H7 (cell line): ENCODE measurements at places on chromosomes 13 and 19. TPM values are rescaled to one million over a fixed set of nuclear protein-coding genes. Genes with fewer than 3 reads are reported as not detected.
A peak's percentile ranks its signal among the peaks of the same experiment; 100 is the strongest.

ELSPBP1 gene
- not detected in 2 replicates for total RNA-seq

PNMA8A gene
- total RNA-seq = 17.4 and 23.9 TPM in 2 replicates

NUFIP1 gene
- total RNA-seq = 10.9 and 14.0 TPM in 2 replicates

- DNase-seq = peak; percentile 94
Observed at GRCh38 chr19:42254089-42254849, 659 bp downstream of the ERF start.

- DNase-seq = peak; percentile 98
Observed at GRCh38 chr19:49142866-49143335, 12.3 kb downstream of the HRC start.

- DNase-seq = no peak
Observed at GRCh38 chr13:23822252-23822824, 66.9 kb downstream of the MIPEP start.

DNA sequence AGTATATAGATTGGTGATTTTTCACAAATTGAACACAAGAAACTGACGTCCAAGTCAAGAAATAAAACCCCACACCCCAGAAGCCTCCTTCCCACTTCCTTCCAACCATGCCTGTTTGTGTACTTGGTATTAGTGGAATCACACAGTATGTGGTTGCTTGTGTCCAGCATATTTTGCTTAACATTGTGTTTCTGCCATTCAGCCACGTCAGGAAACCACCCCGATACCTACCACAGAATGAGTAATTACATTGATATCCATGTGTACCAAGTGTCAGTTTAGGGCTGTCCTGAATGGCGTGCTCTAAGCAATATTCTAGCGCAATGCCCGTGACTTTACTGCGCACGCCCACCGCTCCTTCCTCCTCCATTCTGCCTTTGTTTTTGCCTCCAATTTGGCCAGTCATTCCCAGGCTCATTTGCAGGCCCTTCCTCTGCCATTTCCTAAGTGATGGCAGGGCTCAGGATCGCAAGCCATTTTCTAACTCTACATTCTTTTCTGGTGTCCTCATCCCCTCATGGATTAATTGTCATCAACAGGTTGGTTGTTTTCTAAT, 25.9 kb upstream of the MPHOSPH8 start:
- DNase-seq = no peak

CYP4F3 gene
- total RNA-seq = not detected in 2 replicates

EDDM13 gene
- total RNA-seq = not detected in 2 replicates

LAIR1 gene
- 0.07 and 0.33 TPM in 2 replicates for total RNA-seq

URAD gene
- not detected in 2 replicates for total RNA-seq

GRCh38 chr19:19877724-19878123, 12.0 kb downstream of the ZNF253 start:
- DNase-seq = no peak

DNA sequence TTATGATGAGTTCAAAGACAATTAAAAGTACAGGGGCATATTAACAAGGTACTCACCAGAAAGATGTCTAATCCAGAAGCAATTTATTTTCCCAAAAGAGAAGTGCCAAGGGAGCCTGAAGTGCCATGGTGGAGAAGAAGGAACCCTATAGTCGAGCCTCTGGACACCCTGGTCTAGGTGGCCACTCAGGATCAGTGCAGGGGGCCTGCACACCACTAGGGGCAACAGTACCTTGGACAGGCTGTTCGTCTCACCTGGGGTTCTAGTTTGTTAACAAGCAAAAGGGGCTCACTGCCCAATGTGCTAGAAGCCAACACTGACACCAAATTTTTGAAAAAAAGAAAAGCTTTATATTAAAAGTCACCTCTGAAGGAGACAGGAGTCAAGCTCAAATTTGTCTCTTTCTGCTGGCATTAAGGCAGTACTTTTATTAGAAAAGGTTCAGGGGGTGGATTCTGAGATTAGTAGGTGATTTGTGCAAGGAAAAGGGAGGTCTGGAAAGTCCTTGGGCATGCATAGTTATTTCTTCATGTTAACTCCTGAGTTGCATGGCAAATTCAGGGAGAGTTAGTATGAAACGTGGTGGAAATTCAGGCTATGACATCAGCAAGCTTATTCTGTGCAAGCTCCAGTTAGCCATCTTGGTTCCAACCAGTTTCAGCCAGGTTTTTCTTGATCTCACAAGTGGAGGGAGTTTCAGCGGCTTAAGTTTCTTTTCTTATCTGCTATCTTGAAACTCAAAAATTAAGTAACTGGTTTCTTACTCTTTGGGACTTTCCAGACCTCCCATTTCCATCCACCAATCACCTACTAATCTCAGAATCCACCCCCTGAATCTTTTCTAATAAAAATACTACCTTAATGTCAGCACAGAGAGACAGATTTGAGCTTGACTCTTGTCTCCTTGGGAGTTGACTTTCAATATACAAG, 884 bp upstream of the CBY2 start:
- DNase-seq = peak; percentile 42

GRCh38 chr19:45597425-45598111, 4.4 kb downstream of the GPR4 start:
- peak; percentile 69 for DNase-seq

CKM gene
- not detected in 2 replicates for total RNA-seq

- DNase-seq = no peak
Observed at GRCh38 chr13:75906315-75906714, 270.2 kb downstream of the LMO7 start.

KHSRP gene
- total RNA-seq = 223 and 266 TPM in 2 replicates

DNA sequence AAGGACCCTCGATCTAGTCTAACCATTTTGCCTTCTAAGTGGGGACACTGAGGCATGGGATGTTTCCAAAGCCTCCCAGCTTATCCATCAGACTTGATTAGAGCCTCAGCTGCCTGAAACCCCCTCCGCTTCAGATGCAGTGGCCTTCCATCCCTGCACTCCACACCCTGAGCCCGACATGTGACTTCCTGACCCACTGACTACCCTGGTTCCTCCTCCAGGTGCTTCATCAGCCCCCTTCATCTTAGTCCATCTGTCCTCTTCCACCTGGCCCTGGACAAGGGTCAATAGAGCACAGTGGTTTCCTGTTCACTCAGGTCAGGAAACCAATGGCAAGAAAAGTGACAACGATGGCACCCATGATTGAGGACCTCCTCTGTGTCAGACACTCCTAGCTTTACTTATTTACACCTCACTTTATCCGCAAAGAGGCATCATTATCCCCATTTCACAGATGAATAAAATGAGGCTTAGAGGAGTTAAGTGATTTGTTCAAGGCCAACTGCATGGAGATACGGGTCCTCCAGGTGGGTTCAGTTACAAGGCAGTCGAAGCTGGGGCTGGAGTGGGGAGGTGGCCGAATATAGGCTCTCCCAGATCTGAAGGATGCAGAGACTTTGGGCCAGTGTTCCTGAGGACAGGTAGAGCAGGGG, 81.6 kb upstream of the TM9SF2 start:
- DNase-seq = no peak

DNA sequence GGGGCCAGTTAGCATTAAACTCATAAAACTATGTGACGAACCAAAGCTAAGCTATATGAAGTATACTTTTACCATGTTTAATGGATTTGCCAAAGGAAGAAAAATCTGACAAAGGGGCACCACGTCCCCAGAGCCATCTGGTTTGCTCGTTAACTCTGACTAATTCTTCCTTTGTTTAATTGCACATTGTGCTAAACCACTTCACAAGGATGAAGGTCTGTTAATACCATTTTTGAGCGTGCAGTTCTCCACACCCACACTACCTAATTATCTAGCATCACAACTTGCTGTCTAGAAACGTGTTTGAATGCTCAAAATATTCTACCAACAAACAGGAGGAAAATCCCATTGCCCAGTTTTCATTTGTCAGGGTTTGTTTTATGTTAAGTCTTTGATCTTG, 74.8 kb downstream of the COL4A1 start:
- no peak for DNase-seq

ZNF667 gene
- total RNA-seq = not detected in 2 replicates

PCDH17 gene
- 0.22 and 0.24 TPM in 2 replicates for total RNA-seq

- DNase-seq = no peak
Observed at GRCh38 chr13:30618186-30618929, 638 bp downstream of the USPL1 start.

DNA sequence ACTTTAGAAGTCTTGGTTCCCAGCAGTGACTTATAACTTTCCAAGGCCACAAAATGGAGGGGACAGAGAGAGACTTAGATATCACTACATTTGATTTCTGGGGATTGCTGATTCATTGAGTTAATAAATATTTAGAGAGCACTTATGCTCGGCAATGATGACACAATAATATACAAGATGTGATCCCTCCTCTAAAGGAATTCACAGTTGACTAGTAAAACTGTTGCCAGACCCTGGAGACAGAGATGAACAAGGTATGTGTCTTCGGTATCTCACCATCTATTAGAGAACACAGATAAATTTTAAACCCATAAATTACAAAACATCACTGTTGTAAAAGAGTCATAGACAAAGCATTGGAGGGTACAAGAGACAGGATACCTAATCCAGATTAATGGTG, 437.5 kb downstream of the FOXO1 start:
- no peak for DNase-seq

VPS36 gene
- total RNA-seq = 13.8 and 21.3 TPM in 2 replicates

LIN7B gene
- total RNA-seq = 2.2 and 4.1 TPM in 2 replicates

DNA sequence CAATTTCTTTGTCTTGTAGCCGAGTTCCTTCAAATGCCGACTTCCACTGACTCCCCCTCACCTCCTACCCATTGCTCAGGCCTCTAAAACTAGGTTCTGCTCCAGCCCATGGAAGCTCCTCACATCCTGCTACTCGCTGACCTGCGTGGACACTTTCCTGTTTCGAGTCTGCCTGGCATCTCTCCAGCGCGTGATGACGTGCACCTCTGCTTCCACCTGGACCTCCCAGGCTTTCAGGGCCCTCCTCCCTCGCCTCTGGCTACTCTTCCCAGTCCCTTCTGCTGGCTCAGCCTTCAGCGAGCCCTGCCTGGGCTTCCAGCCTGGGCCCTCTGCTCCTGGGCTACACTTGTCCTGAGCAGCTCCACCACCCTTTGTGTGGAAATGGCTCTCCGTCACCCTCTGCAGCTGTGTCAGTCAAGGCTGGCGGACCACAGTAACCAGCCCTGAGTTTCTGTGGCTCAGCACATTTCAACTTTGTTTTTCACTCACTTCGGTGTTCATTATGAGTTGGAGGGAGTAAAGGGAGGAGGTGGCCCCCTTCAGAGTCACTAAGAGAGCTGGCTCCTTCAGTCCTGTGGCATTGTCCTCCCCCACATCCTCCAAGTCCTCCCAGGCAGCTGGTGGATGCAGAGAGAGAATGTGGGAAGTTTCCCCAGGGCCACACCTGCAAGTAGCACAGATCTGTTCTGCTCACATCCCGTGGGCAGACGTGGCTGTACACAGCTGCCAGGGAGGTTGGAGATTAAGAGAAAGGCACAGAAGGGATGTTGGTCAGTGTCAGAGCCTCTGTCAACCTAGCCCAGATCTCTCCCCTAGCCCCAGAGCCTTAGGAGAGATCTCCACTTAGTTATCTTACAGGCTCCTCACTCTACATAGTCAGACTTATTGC, 49.4 kb downstream of the SERP2 start:
- DNase-seq = peak; percentile 26

GRCh38 chr13:88707646-88708045, 1036.5 kb downstream of the SLITRK5 start:
- no peak for DNase-seq

GRCh38 chr19:39342647-39343305, 555 bp downstream of the SAMD4B start:
- peak; percentile 62 for DNase-seq

GRCh38 chr19:48186015-48186414, 15.5 kb downstream of the ZSWIM9 start:
- DNase-seq = no peak

DNA sequence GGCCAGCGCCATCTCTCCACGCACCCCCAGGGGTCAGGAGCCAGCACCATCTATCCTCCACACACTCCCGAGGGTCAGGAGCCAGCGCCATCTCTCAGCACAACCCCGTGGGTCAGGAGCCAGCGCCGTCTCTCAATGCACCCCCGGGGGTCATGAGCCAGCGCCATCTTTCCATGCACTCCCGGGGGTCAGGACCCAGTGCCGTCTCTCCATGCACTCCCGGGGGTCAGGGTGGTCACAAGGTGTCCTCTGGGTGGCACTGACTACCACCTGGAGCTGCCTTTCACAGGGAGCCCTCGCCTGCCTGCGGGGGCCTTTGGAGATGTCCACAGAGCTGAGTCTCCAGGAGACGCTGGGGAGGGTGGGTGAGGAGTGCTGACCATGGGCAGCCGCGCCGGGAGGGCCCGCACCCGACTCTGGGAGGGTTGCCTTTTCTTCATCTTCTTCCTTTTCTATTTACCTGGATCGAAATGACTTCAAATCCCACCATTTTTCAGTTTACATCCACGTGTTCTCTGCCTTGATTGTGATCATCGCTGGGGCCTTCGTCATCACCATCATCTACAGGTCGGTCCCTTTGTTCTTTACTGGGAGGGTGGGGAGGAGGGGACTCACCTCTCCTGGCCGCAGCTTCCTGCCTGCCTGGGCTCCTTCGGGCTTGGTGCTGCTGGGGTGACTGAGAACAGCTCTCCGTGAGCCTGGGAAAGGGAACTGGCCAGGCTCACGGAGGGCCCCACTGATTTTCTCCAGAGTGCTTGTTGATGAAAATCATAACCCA, 19.1 kb downstream of the TEX29 start:
- DNase-seq = peak; percentile 44

- DNase-seq = no peak
Observed at GRCh38 chr19:18009412-18010066, 1.6 kb downstream of the ARRDC2 start.

GRCh38 chr13:37531049-37531448, 67.5 kb downstream of the POSTN start:
- no peak for DNase-seq

DNA sequence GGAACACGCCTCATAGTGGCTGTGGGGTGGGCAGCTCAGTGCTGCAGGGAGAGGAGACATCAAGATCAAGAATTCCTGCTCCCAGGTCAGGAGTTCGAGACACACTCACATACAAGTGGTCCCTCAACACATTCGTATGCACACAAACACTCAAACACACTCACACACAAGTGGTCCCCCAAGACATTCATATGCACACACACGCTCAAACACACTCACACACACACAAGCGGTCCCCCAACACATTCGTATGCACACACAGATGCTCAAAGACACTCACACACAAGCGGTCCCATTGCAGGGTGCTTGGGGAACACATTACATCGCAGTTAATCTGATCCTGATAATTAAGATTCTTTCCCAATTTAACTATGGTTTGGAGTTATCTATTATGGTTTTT, 28.2 kb downstream of the FCGBP start:
- DNase-seq = no peak

GRCh38 chr13:38814331-38814730, 127.5 kb downstream of the FREM2 start:
- DNase-seq = no peak

- no peak for DNase-seq
Observed at GRCh38 chr19:51739466-51740213, 12.0 kb downstream of the FPR1 start.

DNA sequence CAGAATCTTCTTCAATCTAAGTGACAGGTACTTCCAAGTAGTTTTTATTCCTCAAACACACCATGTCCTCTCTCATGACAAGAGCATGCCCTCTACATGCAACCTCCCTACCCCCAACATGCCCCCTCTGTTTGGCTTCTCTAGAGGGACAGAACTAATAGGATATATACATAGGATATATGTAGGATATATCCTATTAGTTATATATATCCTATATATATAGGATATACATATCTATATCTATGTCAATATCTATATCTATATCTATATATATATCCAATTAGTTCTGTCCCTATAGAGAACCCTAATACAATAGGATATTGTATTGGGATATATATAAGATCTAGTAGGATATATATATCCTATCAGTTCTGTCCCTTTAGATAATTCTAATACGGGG, 701.9 kb upstream of the MIR17HG start:
- no peak for DNase-seq
